ENCODE measurements at places on chromosomes 11 and 22. TPM values are rescaled to one million over a fixed set of nuclear protein-coding genes. Genes with fewer than 3 reads are reported as not detected.

C11orf87 gene
- 34.0 TPM for polyA plus RNA-seq

MUC6 gene
- polyA plus RNA-seq = 1.3 TPM

GAS2 gene
- polyA plus RNA-seq = 3.3 TPM

ZP1 gene
- polyA plus RNA-seq = not detected

NXPE4 gene
- polyA plus RNA-seq = not detected

DEPDC7 gene
- polyA plus RNA-seq = 3.1 TPM

INS gene
- polyA plus RNA-seq = not detected

PRODH gene
- polyA plus RNA-seq = 57.6 TPM

MAJIN gene
- polyA plus RNA-seq = 0.42 TPM

PYGM gene
- 13.3 TPM for polyA plus RNA-seq

TRIM6 gene
- 1.1 TPM for polyA plus RNA-seq

WBP2NL gene
- polyA plus RNA-seq = 6.2 TPM

RIN1 gene
- 3.2 TPM for polyA plus RNA-seq

PDE2A gene
- 9.4 TPM for polyA plus RNA-seq
